ENCODE measurements at places on chromosomes 2 and 18.

- DNase-seq, result no peak
These were observed 42.5 kb downstream of the TANC1 start for GRCh38 chr2:159010963-159011362.

DNA sequence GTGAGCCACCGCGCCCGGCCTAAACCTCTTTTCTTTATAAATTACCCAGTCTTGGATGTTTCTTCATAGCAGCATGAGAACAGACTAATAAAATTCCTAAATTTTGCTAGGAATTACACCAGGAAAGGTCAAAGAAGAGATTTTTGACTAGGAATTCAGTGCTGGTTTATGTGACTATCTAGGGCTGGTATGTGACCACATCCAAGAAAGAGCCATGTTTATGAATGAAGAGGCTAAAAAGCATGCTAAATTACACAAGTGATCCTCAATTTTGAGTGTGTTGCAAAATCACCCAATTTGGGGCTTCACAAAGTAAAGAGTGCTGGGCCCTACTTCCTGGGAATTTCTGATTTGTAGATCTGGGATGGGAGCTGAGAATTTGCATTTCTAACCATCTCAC, 123.6 kb downstream of the CSRNP3 start:
- no peak for DNase-seq

DNA sequence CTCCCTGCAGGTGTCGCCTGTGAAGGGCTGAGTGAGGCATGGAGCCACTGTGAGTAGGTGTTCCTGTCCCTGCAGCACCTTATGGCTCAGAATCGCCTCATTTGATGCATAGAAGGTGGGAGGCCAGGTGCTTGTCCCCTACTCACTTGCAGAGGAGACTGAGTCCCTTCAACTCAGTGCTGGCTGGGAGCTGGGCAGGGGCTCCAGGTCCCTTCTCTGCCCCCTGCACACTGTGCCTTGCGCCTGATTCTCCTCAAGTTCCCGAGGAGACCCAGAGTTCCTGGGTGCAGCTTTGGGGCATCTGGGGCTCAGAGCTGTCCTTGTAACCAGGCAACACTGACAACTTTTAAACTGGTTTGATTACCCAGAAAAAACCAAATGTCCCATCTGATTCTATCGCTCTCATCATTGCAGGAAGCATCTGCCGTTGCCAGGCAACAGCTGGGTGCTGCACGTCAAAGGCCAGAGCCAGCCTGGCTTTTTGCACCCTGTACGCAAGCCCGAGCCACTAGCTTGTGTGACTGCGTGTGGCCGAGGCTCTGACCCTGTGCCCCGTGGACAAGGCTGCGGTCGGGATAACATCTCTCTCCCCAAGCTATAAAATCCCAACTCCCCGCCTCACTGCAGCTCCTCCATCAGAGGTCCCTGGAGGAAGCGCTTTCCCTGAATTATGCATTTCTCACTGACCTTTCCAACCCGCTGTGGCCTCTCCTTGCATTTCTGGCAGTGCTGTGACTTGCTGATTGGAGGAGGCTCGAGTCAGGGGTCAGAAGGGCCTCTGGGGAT, 130.8 kb upstream of the HDAC4 start:
- no peak for DNase-seq

DNA sequence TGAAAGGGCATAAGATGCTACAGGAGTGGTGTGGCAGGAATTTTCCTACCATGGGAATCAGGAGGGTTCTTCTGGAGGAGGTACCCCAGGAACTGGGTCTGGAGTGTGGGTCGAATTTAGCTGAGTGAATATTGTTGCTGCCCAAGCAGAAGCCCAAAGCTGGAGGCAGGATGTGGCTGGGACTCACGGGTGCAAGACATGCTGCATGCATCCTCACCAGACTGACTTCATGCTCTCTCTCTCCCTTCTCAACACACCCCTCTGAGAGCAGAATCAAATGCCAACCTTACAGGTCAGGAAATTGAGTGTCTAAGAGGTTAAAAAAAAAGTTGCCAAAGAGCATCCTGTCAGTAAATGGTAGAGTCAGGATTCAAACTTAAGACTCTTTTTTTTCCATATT, 78.8 kb upstream of the TTC39C start:
- no peak for DNase-seq

DNA sequence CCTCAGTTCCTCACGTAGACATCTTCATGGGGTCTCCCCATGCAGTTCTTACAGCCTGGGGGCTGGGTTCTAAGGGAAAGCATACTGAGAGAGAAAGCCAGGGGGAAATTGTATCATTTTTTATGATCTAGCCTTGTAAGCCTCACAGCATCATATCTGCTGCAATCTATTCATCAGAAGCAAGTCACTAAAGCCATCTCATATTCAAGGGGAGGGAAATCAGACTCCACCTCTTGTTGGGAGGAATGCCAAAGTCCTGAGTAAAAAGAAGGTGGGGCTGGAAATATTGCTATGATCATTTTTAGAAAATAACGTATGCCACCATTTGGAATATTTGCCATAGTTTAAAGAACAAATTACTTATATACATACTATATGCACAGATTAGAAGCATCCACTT, 304.6 kb downstream of the TXNL1 start:
- DNase-seq, result no peak

DNA sequence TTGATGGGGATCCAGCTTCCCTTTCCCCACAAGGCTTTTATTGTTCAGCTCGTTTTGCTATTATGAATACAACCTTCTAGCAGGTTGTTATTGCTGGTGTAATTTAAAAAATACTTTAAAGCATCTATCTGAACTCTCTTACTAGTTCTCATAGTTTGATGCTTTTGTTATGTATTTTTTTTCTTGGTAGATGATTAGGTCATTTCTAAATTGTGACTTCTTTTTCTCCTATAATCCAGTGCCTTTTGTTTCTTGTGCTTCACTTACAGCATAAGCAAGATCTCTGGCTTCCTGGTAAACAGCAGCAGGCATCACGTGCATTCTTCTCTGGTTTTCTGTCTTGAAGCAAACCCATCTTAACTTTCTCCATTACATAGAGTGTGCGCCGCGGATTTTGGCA, 96.1 kb downstream of the FAM168B start:
- DNase-seq, result no peak

DNA sequence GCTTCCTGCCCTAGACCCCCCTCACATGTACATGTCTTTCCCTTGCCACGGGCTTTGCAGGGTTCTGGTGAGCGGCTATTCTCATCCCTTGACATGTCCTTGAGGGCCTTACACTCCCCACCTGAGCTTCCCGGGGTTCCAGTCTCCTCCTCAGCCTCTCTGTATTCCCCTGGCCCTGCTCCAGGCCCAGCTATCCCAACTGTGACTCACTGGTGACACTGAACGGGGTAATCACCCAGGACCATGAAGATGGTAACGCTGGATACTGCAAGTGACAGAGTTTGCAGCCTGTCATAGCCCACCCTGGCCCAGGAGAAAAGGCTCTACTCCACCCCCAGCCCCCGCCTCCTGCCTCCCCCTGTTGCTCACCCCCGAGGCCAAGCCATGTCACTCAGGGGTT, 27.3 kb downstream of the KIF3C start:
- DNase-seq, result no peak

- no peak for DNase-seq
These were observed 266.7 kb downstream of the ATAD2B start for GRCh38 chr2:23660237-23660636.

GRCh38 chr2:215812966-215813365, 200.4 kb downstream of the MREG start:
- DNase-seq, result no peak

GRCh38 chr2:69159986-69160385, 147.0 kb downstream of the ANTXR1 start:
- DNase-seq, result no peak

- no peak for DNase-seq
These were observed 20.0 kb upstream of the STAT4 start for GRCh38 chr2:191170773-191171172.

DNA sequence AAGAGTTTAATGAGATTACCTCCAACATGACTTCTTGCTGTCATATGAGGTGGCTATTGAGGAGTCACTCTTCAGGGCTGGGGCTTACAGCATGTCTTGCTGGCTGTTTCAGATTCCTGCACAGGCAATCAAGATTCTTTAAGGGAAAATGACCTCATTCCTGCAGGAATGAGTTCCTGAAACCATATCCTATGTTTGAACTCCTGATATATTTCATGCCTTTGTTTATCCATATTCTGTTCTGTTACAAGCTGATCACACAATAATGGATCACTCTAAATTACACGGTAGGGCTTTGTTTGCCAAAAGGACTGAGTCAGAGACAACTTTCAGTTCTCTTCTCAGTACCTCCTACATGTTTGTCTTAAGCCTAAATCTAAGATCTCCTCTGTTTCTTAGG, 879.8 kb upstream of the PIK3C3 start:
- no peak for DNase-seq

- no peak for DNase-seq
These were observed 28.8 kb downstream of the HDAC4 start for GRCh38 chr2:239371726-239372686.

DNA sequence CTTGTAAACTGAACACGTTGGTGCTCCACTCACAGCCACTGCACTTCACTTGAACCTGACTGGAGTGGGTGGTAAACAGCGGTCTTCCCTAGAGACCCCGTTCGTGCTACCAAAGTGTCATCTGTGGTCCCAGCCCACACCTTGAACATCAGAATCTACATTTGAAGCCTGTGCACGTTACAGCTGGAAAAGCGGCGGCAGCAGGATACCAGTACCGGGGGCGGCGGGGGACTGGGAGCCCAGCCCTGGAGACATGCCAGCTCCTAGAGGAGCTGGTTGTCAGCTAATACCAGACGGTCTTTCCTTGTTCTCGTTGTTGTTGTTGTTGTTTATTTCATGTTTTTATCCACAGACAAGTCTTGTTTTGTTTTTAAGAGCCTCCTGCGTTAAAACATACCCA, 156.7 kb downstream of the WDSUB1 start:
- DNase-seq, result no peak

GRCh38 chr2:26556309-26557243, 78.7 kb upstream of the OTOF start:
- no peak for DNase-seq

DNA sequence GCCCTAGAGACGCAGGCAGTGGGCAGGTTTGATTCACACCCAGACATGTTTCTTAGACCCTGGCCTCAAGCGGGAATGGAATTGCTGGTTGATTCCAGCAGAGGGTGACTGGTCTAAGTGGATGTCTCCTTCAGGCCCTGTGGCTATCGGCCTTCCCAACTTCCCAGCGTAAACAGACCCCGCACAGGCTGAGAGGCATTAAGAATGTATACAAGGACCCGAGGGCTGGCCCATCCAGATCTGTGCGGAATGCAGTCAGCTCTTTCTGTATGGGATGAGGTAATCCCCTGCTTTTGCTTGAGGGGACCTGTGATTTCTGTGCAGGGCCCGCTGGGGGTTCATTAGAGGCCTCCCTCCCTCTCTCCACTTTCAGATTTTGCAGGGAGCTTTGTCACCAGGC, 6.5 kb downstream of the ACKR3 start:
- DNase-seq, result no peak

DNA sequence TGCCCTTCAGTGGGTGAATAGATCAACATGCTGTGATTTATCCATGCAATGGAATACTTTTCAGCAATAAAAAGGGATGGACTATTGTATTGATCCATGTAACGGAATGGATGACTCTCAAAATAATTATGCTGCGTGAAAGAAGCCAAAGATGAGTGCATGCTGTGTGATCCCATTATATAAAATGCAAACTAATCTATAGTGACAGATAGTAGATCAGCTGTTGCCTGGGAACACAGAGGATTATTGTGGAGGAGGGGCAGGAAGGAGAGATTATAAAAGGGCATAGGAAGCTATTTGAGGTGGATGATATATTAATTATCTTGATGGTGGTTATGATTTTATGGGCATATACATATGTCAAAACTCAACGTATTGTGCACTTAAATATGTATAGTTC, 55.5 kb upstream of the ADAM23 start:
- DNase-seq, result no peak

- DNase-seq, result peak; percentile 32
These were observed 3.5 kb downstream of the ACTR2 start for GRCh38 chr2:65231121-65231520.

DNA sequence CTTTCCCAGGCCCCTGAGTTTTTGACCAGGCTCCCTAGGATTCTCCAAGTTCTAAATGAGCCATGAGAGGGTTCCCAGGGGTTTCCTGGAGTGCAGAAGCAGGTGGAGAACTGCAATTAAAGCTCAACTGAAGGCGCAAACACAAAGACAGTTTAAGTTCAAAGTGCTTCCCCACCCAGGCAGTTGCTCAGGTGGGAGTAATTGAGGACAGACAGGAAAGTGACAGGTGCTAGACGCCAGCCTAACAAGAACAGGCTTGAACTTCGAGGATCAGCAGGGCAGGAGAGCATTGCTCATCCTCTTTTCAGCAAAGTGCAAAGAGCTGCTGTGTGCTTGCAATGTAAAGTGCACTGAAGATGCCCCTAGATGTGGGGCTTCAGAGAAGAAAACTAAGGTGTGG, 77.2 kb upstream of the ST8SIA3 start:
- DNase-seq, result no peak

DNA sequence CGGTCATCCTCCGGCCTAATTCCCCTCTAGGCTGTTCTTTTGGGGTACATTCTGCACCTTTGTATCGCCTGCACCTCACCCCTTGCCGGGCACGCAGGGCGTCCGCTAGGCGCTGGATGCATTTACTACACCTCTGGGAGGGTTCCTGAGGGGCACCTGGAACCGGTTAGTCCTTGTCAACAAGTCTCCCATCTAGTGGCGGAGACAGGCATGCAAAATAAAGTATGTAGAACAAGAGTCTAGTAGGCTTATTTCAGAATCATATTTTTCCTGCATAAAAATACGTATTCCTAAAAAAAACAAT, 705 bp upstream of the TEX261 start:
- peak; percentile 12 for DNase-seq

GRCh38 chr2:109046925-109047508, 58.0 kb upstream of the EDAR start:
- DNase-seq, result peak; percentile 38

DNA sequence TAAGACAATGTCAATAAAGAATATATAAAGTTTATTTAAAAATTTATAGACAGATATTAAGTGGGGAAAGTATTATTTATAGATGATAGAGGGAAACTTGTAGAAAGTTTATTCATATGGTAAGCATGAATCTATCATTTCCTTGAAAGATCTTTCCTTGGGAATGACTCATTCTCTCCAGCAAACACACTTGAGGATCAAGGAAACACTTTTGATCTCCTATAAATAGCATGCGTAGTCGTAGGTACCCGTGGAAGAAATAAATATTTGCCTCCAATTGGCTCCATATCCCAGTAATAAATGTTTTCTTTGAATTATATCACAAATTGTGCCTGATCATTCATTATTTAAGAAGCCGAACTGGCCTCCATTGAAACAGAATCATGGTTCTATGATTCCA, 483.4 kb downstream of the RNF144A start:
- no peak for DNase-seq

- DNase-seq, result no peak
These were observed 115.0 kb upstream of the LGALSL start for GRCh38 chr2:64338910-64339500.

DNA sequence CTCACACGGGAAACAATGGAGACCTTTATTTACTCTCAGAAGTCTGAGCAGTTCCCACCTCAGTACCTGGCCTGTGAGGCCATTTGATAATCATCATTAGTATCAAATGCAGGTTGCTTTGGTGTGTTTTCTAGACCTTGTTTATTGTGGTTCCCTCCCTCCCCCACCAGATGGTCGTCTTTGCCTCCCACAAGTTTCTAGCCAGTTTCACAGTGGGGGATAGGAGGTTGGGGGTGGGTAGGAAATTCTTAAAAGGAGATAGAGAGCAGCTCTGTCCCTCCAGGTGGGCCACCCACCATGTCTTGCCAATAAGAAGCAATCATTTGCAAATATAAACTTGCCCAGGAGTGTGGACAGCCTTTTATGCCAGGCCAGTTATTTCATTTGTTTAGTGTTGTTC, 31.3 kb downstream of the SETBP1 start:
- DNase-seq, result no peak

- no peak for DNase-seq
These were observed 94.5 kb downstream of the MTCL1 start for GRCh38 chr18:8799596-8800441.
